ENCODE measurements at places on chromosomes 7 and 10.

- peak; percentile 81 for DNase-seq
Measured at GRCh38 chr7:141533149-141533949, 17.9 kb upstream of the AGK start.

- no peak for DNase-seq
Measured at GRCh38 chr7:131933751-131934289, 377.4 kb upstream of the PODXL start.

DNA sequence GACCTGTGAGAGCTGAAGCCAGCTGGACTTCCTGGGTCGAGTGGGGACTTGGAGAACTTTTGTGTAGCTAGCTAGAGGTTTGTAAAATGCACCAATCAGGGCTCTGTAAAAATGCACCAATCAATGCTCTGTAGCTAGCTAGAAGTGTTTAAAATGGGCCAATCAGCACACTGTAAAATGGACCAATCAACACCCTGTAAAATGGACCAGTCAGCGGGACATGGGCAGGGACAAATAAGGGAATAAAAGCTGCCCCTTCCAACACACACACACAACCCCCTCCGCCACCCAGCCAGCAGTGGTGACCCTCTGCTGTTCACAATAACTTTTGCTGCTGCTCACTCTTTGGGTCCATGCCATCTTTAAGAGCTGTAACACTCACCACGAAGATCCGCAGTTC lies 7.1 kb downstream of the ZNF511 start:
- DNase-seq, result no peak

DNA sequence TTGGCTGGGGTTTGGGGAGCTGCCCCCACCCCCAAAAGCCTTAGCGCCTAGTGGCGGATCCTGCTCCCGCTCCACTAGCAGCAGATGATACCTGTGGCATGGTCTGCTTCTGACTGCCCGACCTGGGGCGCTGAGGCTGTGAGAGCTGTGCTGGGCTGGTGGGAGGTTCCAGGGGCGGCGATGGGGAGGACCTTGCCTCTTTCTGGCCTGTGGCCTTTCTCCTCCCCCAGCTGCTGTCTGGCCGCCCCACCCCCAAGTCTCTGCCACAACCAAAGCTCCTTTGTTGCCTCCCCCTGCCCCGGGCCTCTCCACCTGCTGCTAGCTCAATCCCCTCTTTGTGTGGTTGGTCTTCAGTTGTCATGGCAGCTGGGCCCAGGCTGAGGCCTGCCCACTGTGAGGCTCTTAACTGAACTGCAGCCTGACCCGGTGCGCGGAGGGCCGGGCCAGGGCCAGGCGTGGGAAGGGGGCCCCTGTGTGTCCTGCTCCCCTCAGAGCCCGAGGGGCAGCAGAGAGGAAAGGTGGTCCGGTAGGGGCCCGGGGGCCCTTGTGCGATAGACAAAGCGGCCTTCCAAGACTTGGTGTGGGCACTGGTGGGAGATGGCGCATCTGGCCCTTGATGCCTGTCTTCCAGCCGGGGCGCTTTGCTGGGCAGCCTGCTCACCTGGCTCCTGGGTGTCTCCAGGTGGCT lies 4.7 kb downstream of the ZNF775 start:
- no peak for DNase-seq

GRCh38 chr10:88110355-88110754 lies 246.9 kb downstream of the PTEN start:
- peak; percentile 63 for DNase-seq

DNA sequence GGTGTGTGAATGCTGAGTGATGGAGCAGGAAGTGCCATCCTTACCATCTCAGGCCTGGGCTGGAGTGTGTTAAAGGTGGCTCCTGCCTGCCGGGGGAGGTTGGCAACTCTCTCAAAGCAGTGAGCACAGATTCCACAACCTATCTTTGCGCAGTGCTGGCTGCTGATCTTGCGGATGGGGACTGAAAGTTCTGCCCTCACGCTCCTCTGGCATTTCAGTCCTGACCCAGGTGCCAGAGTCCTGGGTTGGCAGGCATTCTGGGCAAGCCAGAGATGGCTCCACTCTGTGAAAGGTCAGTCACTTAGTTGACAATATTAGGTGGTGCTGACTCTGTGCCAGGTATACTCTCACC lies 315.5 kb downstream of the RPS24 start:
- no peak for DNase-seq

- DNase-seq, result no peak
Measured at GRCh38 chr7:133690740-133691139, 436.4 kb upstream of the LRGUK start.

DNA sequence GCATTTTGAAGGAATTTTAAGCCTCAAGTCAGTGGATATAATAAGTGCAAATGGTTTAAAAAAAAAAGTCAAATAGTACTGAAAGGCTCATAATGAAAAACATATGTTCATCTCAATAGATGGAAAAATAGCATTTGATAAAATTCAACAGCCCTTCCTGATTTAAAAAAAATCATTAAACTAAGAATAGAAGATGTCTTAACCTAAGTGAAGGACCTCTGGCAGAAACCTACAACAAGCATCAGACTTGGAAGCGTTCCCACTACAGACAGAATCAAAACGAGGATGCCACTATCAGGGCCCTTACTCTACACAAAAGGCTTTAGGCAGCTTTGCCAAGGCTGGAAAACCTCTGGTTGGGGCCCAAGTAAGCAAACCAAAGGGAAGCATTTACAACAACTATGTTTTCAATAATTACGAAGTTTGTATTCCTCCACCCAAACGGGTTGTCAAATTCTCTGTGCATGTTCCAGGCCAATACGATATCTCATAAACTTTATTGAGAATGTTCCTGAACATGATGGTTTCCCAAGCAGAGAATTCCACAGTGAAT lies 45.1 kb downstream of the CYTH3 start:
- DNase-seq, result no peak

DNA sequence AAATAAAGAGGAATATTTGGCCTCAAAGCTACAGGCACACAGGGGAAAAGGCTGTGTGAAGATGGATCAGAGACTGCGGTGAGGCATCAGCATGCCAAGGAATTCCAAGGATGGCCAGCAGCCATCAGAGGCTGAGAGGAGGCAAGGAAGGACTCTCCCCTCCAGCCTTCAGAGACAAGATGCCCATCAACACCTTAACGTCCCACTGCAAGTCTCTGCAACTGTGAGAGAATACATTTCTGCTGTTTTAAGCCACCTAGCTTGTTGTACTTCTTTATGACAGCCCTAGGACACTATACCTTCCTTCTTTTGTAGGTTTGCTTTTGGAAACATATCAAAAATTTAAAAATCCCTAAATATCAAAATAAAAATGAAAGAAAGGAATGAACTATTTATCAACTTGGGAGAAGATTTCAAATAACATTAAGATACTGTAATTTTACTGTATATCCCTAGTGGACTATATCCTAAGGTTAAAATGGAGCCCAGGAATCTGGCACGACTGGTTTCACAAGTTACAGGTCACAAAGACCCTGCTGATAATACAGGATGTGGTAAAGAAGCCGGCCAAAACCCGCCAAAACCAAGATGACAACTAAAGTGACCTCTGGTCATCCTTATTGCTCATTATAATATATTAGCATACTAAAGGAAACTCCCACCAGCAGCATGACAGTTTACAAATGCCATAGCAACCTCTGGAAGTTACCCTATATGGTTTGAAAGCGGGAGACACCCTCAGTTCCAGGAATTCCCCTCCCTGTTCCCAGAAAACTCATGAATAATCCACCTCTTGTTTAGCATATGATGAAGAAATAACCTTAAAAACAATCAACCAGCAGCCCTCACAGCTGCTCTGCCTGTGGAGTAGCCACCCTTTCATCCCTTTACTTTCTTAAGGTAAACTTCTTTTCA lies 185.2 kb downstream of the AVL9 start:
- DNase-seq, result no peak

- no peak for DNase-seq
Measured at GRCh38 chr7:13946181-13946580, 43.3 kb downstream of the ETV1 start.

GRCh38 chr7:111568870-111569462 lies 6.7 kb upstream of the IMMP2L start:
- peak; percentile 30 for DNase-seq

DNA sequence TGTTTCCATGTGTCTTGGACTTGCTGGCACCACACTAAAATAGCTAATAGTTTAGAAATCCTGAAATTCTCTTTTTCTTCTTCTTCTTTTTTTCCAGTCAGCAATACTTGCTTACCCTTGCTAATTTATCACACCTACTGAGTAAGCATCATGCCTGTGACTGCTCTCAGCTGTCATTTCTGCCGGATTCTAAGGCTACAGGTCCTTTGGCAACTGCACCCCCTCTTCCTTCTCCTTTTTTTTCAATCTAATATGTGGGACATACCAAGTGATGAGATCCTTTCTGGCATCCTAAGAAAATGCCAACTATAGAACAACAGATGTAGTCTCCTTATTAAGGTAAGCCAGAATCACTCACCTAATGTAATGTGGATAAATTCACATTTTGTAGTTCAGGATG lies 444.7 kb downstream of the MAGI2 start:
- no peak for DNase-seq

Measured in GM12865 (cell line).